ENCODE measurements at places on chromosomes 12 and 14.

GRCh38 chr12:124837958-124838803 lies 25.5 kb downstream of the SCARB1 start:
- DNase-seq: no peak

DNA sequence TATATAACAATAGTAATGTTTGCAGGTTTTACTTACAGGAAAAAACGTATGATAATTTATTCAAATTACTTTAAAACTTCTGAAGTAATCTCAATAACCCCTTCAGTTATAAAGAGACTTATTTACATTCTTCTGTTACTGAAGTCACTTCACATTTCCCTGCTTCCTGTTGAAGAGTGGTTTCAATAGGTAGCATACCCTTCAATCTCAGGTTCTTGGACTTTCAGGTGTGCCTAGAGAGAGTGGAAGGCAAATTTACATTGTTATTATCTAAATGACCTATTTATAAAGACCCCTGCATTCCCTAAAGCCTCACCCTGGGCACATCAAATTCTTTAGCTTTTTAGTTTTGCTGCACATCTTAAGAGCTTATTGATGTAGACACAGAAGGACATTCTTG lies 137.6 kb upstream of the AEBP2 start:
- DNase-seq: no peak

DNA sequence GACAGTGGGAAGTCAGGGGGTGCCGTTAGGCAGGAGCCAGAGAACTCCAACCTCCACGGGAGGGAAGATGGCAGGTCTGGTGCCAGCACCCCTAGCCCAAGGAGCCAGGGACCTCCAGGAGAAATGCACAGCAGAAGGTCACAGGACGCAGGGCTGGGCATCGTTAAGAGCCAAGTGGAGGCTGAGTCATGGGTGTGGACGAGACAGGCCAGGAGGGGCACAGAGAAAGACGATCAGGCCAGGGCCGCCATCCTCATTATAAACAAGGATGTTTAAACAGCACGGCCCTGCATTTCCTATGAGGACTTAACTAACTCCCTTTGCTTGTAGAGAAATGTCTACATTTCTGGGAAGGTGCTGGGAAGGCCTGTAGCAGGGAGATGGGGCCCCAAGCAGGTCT lies 77.9 kb upstream of the FZD10 start:
- DNase-seq: no peak

DNA sequence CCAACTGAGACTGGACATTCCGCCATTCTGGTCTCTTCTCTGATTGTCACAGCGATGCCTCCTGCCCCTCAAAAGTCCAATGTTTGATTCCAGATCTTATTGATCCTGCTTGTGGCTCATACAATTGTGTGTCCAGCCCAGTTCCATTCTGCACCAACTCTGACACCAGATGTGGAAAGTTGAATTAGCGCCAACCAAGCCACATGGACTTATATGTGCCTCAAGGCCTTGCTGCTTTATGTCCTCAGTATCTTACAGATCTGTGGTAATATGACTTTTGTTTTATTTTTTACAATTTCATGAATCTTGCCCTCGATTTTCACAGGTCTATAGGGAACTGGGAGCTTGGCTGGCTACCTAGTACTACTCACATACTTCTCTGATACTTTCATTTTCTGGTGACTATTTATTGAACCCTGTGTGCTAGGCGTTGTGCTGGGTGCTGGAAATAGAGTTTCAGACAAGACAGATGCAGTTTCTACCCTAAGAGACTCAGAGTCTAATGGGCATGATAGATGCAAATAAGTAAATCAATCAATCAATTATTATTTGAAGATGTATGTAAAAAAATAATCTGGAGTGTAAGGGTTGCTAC lies 472.0 kb downstream of the TMTC2 start:
- DNase-seq: no peak

- no peak for DNase-seq
These were observed 173.4 kb upstream of the NTF3 start for GRCh38 chr12:5258498-5258897.

GRCh38 chr14:96205978-96206360 lies 1.3 kb downstream of the BDKRB2 start:
- DNase-seq: no peak

- DNase-seq: no peak
These were observed 1.8 kb upstream of the FRS2 start for GRCh38 chr12:69468237-69469026.

DNA sequence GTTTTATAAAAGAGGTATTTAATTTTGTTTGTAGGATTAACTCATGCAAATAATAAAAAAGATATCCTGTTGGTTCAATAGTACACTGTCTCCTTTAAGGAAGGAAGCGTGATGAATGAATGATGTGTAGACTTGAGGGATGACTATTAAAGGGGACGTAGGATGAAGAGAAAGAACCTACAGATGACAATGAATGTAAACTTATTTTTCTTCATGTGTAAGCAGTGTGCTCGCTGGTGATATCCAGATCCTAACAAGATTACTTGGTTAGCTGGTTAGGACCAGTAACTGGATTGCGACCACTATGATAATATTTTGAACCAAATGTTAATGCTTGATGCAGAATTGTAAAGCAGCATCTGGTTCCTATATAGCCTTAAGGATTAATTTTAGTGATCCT lies 2.6 kb downstream of the ARF6 start:
- no peak for DNase-seq

DNA sequence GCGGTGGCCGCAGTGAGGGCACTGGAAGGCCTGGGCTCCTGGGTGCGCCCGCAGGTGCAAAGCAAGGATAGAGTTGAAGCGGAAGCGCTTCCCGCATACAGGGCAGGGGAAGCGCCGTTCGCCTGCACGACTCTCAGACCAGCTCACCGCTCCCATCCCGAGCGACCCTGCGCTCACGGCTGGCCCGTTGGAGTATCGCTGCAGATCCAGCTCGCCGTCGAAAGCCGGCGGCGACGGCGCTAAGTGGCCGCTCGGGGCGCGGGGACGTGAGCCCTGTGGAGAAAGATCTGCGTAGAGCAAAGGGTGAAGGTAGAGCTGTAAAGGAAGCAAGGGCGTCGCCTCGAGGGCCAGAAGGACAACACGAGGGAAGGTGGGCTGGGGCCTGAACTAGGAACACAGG lies 5.4 kb downstream of the ZNF219 start:
- DNase-seq: no peak

DNA sequence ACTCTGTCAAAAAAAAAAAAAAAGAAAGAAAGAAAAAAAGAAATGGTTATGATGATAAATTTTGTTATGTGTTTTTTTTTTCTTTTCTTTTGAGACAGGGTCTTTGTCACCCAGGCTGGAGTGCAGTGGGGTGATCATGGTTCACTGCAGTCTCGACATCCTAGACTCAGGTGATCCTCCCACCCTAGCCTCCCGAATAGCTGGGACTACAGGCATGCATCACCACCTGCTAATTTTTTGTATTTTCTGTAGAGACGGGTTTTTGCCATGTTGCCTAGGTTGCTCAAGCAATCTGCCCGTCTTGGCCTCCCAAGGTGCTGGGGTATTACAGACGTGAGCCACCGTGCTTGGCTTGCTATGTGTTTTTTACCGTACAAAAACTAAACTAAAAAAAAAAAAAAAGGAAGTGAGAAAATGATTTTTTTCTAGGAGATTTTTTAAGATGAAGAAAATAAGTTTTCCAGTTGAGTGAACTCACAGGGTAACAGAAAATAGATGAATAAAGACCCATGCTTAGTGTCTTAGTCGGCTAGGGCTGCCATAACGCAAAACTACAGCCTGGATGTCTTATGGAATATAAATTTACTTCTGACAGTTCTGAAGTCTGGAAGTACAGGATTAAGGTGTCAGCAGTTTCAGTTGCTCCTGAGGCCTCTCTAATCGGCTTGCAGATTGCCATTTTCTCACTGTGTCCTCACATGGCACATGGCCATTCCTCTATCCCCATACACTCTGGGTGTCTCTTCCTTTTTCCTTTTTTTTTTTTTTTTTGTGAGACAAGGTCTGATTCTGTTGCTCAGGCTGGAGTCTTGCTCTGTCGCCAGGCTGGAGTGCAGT lies 13.2 kb upstream of the APOF start:
- DNase-seq: no peak

GRCh38 chr12:132166093-132166492 lies 21.8 kb downstream of the NOC4L start:
- no peak for DNase-seq

DNA sequence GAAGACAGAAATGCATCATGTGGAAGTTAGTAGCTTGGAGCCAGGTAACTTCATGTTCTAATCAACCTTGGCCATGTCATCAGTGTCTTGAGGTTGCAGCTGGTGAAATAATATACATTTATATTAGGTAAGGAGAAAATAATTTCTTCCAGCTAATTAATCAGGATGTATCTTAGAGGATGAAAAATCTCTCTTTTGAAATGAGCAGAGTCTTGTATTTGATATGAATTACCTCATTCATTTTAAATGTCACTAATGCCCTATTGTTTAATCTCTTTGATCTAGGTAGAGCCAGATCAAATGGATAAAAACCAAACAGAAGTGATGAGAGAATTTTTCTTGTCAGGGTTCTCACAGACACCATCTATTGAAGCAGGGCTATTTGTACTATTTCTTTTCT lies at the start of gene OR4Q2:
TSS of gene OR4Q2 (plus strand) at position 301 of the 400 bp plus-strand sequence.
- DNase-seq: no peak

GRCh38 chr12:84704856-84705255 lies 207.7 kb downstream of the SLC6A15 start:
- DNase-seq: no peak

- no peak for DNase-seq
These were observed 216.7 kb downstream of the ACSS3 start for GRCh38 chr12:81294325-81295190.

GRCh38 chr12:76002598-76003354 lies 28.8 kb downstream of the PHLDA1 start:
- DNase-seq: no peak

DNA sequence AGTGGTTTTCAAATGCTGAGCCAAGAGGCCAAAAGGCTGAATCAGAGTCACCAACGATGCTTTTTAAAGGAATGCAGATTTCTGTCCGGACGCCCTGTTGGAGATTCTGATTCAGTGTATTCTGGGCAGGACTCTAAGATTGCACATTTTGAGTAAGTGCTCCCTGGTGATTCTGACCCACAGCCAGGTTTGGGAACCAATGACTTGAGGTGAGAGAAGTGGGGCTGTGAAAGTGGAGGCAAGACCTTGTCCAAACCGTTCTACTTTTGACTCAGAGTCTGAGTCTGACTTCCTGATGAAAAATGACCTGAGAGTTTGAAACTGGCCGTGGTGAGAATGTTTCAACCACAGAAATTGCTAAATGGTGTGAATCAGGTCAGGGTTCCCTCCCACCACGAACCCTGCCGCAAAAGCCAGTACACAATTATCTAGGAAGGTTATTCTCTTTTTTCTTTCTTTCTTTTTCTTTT lies 90.2 kb downstream of the NTN4 start:
- peak; percentile 54 for DNase-seq

- DNase-seq: no peak
These were observed 51.0 kb downstream of the WDHD1 start for GRCh38 chr14:54975856-54976255.

- no peak for DNase-seq
These were observed 567.9 kb downstream of the MED13L start for GRCh38 chr12:115709540-115710011.

DNA sequence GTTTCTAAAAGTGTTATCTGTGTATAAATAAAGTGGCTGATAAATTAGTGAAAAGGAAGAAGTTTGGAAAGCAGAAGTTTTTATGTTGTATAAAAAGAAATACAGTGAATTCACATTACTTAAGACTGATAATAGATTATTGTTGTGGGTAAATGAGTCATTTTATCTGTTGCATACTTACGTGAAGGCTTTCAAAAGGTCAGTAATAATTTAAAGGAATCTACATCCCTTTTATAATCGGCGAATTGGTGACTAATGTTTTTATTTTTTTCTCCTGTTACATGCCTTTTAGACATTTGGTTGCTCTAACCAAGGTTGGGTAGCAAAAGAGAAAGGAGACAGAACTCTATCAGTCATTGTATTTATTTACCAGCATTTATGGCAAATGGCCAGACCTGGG lies 155.9 kb downstream of the SLC41A2 start:
- no peak for DNase-seq

DNA sequence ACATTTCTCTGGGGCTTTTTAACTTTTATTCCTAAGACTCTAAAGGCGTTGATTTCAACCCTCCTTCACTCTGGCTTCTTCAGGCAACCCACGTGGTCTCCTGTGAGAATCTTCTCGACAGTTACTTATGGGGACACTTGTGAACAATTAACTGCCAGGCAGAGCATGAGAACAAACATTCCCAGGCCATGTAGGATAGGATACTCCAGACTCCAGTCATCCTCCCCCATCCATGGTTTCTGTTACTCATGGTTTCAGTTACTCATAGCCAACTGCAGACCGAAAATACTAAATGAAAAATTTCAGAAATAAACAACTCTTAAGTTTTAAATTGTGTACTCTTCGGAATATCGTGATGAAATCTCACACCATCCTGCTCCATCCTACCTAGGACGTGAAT lies 19.5 kb downstream of the GPR68 start:
- DNase-seq: no peak

All from stimulated activated effector memory CD8-positive, alpha-beta T cell treated with anti-CD3 and anti-CD28 coated beads, Interleukin-12 subunit alpha, Interleukin-12 subunit beta, amount 100 ng/mL, for 72 hours (primary cell).